ENCODE measurements at places on chromosomes 5 and 9. TPM values are rescaled to one million over a fixed set of nuclear protein-coding genes. Genes with fewer than 3 reads are reported as not detected.

The UNC5A gene
- 0.08 TPM for total RNA-seq

The BRINP1 gene
- not detected for total RNA-seq

The THBS4 gene
- total RNA-seq, result 1.7 TPM

The STKLD1 gene
- total RNA-seq, result 0.19 TPM

The HSD17B3 gene
- not detected for total RNA-seq

The IFT74 gene
- 11.4 TPM for total RNA-seq

The PPP3R2 gene
- total RNA-seq, result not detected

The ORM1 gene
- total RNA-seq, result not detected

The ANKRD34B gene
- not detected for total RNA-seq

The NOTCH1 gene
- 93.1 TPM for total RNA-seq

The SLC25A48 gene
- total RNA-seq, result not detected
